ENCODE measurements at places on chromosomes 6 and 20.

- no peak for DNase-seq
Observed at GRCh38 chr6:24284006-24284405, 73.9 kb downstream of the DCDC2 start.

DNA sequence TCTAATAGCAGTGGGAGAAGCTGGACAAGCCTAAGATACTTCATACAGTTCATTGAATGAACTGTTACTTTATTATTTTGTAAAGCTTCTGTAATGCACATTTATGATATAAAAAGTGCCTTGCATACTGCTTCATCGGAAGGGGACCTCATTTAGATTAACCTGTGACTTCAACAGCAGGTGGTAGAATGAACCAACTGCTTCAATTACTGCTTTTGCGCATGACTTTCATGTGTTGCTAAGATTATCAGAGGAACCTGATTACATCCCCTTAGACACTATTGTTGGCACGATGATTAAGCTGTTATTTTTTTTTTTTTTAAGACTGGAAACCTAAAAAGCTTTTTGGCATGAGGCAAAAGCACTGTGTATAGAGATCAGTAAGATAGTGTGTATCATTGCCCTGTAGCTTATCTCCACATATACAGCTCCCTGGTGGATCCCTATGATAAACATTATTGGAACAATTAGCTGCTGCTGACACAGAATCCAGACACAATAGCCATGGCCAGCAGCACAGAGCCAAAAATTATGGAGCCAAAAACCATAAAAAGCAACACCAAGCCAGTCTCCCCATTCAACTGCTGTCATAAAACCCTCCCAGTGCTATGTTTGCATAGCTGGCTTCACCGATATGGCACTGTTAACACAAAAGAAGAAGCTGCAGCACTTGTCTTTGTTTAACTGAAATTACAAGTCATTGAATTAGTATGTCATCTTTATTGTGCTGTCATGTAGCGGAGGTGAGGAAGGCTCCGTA is 731.6 kb upstream of the MMS22L start:
- no peak for DNase-seq

- DNase-seq = no peak
Observed at GRCh38 chr6:106147476-106147875, 61.3 kb downstream of the PRDM1 start.

- no peak for DNase-seq
Observed at GRCh38 chr6:122154912-122155575, 244.4 kb upstream of the HSF2 start.

DNA sequence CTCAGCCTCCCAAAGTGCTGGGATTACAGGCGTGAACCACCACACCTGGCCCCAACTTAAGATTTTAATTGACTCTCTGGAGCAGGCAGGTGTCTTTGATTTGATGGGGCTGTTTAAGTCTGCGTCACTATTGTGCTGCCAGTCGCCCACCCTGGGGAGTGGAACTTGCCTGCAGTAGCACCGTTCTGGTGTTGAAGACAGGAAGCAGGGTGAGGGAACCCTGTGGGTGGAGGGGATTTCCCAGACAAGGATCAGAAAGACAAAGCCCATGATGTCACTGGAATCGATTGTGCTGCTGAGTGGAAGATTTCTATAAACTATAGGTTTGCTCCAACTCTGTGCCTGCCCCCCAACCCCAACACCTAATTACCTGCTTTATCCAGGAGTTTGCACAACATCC is 11.0 kb downstream of the ALDH8A1 start:
- no peak for DNase-seq

GRCh38 chr20:49768204-49769047 is 44.2 kb upstream of the SLC9A8 start:
- DNase-seq = peak; percentile 14

GRCh38 chr20:2986466-2986865 is 57.0 kb upstream of the GNRH2 start:
- DNase-seq = no peak

DNA sequence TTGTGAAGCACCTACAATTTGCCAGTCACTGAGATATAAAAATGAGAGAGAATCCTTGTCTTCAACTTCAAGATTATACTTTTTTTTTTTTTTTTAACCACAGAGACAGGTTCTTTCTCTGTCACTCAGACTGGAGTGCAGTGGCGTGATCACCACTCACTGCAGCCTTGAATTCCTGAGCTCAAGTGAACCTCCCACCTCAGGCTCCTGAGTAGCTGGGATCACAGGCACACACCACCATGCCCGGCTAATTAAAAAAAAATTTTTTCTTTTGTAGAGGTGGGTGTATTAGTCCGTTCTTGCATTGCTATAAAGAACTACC is 51.6 kb upstream of the PMEPA1 start:
- no peak for DNase-seq

DNA sequence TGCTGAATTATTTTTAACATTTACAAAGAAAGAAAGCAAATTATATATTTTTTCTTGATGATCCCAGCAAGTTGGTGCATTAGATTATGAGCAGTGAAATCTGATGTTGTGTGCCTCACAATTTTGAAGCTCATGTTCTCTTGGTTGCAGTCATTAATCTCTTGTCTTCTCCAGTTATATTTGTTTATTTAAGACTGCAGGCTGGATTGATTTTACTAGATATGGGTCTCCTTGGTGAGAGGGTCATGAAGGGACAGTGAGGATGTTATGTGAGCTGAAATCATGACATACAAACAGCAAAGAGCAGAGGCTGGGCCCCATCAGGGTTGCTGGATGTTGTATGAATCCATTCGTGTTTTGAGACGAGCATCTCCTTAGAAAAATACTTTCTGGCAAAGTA is 64.2 kb upstream of the AKIRIN2 start:
- DNase-seq = no peak

GRCh38 chr6:29748391-29749307 is 25.4 kb downstream of the HLA-F start:
- DNase-seq = peak; percentile 69

DNA sequence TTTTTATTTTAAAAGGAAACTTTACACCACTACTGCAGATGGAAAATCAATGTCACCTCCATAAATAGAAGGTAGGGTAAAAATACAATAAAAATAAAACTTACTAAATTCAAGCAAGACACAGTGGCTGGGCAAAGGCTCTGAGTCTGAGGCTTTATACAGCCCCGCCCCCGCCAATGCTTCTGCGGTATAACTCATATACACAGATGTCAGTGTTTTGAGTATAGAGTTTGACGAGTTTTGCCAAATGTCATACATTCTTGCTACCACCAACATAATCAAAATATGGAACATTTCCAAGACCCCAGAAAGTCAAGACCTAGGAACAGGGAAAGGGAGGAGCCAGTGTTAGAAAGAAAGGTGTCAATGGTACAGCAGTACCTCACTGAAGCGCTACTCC is 12.8 kb downstream of the NFATC2 start:
- no peak for DNase-seq

- peak; percentile 8 for DNase-seq
Observed at GRCh38 chr20:49446808-49447207, 35.7 kb downstream of the KCNB1 start.

DNA sequence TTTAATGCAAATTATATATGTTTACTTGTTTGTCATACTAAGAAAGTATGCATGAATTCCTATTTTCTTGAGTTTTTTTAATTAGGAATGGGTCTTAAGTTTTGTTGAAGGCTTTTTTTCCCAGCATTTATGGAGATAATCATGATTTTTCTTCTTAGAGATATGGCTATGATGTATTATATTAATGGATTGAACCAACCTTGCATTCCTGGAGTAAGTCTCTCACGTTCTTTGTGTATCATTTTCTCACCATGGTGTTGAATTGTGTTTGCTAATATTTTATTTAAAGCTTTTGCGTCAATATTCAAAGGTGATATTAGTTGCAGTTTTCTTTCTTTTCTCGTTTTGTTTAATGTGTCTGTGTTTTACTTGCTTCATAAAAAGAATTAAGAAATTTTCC is 48.4 kb upstream of the SLC35D3 start:
- DNase-seq = no peak

- DNase-seq = no peak
Observed at GRCh38 chr20:12159261-12159660, 241.6 kb downstream of the BTBD3 start.

DNA sequence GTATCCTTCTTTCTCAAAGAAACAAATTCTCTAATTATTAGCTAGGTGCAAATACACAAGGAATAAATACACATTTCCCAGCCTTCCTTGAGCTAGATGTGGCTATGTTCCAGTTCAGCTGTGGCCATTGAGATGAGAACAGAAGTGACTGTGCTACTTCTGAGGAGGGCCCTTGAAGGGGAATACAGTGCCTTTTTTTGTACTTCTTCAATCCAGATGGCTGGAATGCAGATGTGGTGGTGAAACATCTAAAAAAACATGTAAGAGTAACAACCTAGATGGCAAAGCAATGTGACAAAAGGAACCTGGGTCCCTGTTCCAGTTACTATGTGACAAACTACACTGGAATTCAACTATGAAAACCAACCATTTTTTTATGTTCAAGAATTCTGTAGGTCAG is 115.4 kb upstream of the DST start:
- DNase-seq = no peak

- no peak for DNase-seq
Observed at GRCh38 chr6:99366852-99367251, 17.4 kb upstream of the FAXC start.

DNA sequence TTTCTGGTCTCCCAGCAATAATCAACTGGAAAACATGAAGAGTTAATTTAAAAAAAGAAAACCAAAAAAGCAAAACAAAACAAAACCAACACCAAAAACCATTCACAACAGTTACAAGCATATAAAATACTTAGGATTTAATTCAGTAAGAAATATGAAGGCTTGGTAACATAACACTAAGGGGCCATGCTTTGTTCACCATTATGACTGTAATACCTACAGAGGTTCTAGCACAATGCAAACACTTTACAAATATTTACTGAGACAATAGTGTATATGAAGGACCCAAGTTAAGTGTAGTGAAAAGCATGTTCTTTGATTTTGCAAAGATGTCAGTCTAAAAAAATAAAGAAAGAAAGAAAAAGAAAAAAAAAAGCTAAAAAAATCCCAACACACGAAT is 109.8 kb upstream of the EMILIN3 start:
- DNase-seq = no peak

- no peak for DNase-seq
Observed at GRCh38 chr6:74408844-74409243, 712.8 kb downstream of the CD109 start.

GRCh38 chr6:25318589-25318988 is 39.4 kb downstream of the CARMIL1 start:
- no peak for DNase-seq

DNA sequence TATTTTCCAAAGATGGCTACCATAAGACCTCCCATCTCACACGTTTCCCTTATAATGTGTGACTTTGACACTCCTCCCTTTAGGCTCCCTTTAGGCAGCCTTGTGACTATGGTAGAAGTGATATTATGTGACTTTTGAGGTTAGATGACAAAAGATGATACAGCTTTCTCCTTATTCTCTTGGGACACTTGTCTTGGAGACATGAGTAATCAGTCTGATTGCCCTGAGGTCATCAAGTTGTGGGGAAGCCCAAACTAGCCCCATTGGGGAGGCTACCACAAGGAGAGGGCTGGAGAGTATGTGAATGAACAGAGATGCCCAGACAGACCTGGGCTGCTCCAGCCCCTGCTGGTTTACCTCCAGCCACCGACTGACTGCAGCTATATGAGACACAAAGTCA is 10.6 kb upstream of the DLK2 start:
- no peak for DNase-seq

GRCh38 chr6:43746613-43747102 is 23.4 kb upstream of the VEGFA start:
- no peak for DNase-seq

- no peak for DNase-seq
Observed at GRCh38 chr20:54212871-54213270, 5.0 kb downstream of the PFDN4 start.

- no peak for DNase-seq
Observed at GRCh38 chr20:3660262-3661059, 2.7 kb downstream of the GFRA4 start.

DNA sequence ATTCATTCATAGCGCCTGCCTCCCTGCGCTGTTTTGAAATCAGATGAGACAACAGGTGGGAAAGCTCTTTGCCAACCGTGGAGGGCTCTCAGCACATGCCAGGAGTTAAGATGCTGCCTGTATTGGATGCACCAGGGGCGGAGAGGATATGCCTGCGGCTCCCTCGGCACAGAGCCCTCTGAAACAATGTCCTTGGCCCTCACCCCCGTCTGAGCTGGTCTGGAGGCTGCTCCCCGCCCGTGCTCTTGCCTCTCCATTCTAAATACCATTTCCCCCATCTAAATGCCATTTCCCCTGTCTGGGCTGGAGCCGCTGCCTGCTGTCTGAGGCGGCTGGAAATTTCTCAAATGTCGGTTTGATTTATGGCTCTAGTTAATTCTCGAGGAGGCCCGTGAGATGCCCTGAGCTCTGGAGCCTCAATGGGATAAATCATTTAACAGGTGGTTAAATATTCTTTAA is 50.8 kb upstream of the MLN start:
- DNase-seq = peak; percentile 22

DNA sequence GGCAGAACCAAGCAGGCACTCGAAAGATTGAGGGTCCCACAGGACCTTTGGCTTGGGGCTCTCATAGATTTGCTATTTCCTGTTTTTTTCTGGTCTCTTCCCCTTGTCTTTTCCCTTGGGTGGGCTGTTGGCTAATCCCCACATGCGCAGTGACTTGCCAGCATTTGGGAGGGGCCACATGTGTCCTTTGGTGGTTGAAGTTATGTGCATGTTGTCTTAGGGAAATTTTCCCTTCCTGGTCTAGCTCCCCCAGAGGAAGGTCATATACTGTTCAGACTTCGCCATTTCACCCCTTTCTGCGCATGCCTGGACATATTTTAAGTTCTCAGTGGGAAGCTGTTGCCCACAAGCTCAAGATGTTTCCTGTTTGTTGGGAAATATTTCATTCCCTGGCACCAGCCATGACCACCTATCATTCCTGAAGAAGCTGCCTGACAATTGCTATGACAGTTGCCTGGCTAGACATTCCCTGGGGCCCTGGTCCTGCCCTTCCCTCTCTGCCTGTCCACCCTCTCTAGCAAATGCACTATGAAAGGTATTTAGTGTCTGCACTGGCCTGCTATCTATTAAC is 156.2 kb upstream of the THBS2 start:
- DNase-seq = peak; percentile 8

GRCh38 chr6:148118244-148118643 is 224.4 kb upstream of the SASH1 start:
- DNase-seq = no peak

DNA sequence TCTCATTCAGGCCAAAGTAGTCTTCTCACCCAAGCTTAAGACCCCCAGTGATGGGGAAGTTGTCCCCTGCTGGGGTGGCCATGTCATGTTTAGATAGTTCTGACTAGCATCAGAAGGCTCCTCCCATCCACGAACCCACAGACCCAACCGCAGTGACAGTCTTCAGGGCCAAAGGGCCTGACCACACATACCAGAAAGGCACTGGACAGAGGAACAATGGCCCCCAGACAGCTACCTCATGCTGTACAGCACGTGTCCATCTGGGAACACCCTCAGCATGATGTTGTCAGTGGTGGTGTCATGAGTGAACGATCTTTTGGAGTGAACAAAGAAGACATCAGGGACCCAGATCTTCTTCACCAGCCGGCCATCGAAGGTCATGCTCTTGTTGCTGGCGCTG is 46.3 kb downstream of the GABRR2 start:
- DNase-seq = no peak

- DNase-seq = no peak
Observed at GRCh38 chr6:20167601-20168000, 44.7 kb downstream of the MBOAT1 start.
